ENCODE measurements at places on chromosomes 1 and 21.
A peak's percentile ranks its signal among the peaks of the same experiment; 100 is the strongest.

DNA sequence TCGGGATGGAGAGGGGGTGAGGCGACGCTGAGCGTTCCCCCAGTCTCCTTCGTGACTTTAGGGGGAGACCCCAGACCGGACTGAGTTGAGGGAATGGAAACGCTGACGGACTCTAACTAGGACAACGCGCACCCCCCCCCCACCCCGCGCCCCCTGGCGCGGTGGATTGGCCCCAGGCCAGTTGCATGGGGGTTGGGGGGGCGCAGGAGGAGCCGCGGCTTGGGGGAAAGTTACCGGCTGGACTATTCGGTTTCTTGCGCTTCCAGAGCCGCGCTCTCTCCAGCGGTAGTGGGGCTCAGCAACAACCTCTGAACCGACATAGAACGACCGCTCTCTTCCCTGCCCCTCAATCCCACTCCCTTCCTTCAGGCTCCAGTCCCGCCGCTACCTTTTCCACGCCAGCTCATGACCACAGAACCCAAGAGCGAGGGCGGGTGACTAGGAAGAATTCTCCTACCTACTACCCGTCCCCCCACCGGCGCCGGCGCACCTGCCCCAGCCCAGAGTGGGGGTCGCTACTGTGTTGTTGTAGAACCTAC lies 694 bp downstream of the ZBTB7B start:
- DNase-seq, result no peak

GRCh38 chr1:3599286-3599811 lies 12.0 kb downstream of the MEGF6 start:
- DNase-seq, result no peak

GRCh38 chr1:234704106-234704887 lies 94.3 kb upstream of the IRF2BP2 start:
- no peak for DNase-seq

DNA sequence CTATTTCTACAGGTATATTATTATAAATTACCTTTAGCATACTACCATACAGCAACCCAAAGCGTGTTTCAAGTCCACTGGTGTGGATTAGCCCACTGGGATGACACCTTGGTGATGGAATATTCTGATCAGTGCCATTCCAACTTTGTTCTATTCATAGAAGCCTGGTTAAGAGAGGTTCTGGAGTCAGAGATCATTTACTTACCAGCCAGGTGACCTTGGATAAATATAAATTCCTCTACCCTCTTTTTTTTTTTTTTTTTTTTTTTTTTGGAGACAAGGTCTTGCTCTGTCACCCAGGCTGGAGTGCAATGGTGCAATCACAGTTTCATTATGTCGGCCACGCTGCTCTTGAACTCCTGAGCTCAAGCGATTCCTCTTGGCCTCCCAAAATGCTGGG lies at the start of gene SPATA45:
TSS of gene SPATA45 (minus strand) at position 101 of the 400 bp plus-strand sequence. CDS start 11,500 bp downstream, outside the sequence.
- no peak for DNase-seq

GRCh38 chr1:74436078-74436477 lies 76.3 kb downstream of the LRRC53 start:
- peak; percentile 7 for DNase-seq

- no peak for DNase-seq
Measured at GRCh38 chr1:185080422-185080821, 35.1 kb downstream of the RNF2 start.

GRCh38 chr1:41378222-41378621 lies 17.0 kb downstream of the FOXO6 start:
- DNase-seq, result no peak

DNA sequence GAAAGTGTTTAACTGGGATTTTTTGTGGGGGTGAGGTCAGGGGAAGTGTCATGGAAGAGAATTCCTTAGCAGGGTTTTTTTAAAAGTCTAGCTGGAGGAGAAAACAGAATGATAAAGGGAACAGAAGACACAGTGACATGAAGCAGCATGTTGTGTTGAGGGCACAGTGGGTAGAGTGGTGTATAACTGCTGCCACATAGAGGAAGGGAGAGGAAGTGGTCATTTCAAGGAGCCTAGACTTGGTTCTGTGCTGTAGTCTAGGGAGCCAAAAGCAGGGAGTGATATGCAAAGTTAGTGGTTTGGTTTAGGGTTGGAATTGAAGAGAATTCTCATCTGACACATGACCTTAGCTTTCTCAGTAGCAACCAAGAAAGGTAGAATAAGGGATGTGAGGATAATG lies 10.2 kb downstream of the EEIG2 start:
- no peak for DNase-seq

DNA sequence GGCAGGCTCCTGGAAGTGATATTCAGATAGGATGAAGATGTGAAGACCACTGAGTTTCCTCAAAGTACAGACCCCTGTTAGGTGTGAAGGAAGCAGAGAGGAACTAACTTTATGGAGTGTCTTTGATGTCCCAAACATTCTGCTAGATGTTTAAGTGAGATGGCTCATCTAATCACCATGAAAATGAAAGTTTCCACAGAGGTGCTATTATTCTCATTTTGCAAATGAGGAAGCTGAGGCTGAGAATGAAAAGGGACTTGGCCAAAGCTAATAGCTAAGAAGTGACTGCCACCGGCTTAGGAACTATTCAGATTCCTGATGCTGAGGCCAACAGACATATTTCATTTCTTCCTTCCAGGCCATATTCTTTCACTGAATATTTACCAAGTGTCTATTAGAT lies 45.9 kb upstream of the WLS start:
- DNase-seq, result no peak

DNA sequence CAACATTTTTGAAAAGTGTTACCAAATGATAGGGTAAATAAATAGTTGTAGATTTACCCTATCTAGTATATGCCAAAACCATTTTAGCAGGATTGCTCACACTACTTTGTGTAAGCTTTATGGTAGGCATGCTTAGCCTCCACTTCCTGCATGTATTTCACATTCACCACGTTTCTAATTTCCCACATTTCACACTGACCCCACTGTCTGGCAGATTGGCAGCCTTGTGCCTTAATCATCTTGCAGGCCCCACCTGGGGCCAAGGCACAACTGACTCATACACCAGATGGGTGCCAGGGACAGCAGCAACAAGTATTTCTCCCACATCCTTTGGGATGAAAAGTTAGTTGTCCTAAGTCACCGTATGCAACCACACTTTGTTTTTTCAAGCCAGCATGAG lies 21.2 kb upstream of the CENPF start:
- DNase-seq, result no peak

DNA sequence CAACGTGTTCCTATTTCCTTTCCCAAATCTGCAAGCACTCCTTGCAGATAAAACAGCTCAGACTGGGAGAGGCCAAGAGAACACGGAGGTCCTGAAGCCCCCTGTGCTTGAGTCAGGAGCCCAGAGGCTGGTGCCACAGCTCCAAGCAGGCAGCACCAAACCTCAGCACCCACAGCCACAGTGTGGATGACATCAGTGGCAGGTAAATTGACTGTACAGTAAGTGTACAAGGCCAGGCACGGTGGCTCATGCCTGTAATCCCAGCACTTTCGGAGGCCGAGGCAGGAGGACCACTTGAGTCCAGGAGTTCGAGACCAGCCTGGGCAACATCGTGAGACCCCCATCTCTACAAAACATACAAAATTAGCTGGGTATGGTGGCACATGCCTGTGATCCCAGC lies 1.9 kb upstream of the COL6A1 start:
- DNase-seq, result no peak

DNA sequence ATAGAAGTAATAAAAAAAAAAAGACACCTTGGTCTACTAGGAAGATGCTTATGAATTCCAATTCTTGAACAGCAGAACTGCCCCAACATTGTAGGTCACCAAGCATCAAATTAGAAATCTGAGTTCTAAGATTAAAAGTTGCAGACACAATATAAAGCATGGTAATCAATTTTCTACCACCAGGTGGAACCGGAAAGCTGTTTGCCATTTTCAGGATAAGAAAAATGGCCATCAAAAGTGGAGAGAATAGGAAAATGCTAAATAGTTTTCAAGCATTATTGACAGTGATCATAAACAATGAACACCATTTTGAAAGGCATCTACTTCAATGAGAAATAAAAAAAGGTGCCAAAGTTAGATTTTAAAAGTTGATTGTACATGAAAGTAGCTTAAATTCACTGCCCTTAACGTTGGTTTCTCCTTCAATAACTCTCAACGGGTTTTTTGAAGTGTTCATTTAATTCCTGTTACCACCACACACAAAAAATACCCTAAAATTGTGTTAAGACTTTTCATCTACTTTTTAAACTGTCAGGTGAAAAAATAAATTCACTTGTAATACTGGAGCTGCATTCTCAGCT lies 252.9 kb downstream of the KCNT2 start:
- DNase-seq, result peak; percentile 5

Data from NCI-H1417 treated with DMSO at 0.1 percent for 48 hours (cell line).